ENCODE measurements at places on chromosomes 4 and X. TPM values are rescaled to one million over a fixed set of nuclear protein-coding genes. Genes with fewer than 3 reads are reported as not detected.

GRCh38 chrX:110173192-110174175 lies 144.4 kb downstream of the AMMECR1 start:
- DNase-seq: no peak

GRCh38 chr4:123503698-123504363 lies 107.2 kb downstream of the SPRY1 start:
- DNase-seq: no peak

Gene SSX2B
- total RNA-seq: not detected

Gene SLC9B2
- total RNA-seq: 2.9 TPM

Gene SYTL5
- total RNA-seq: 5.4 TPM

Gene TCP11X2
- not detected for total RNA-seq

Gene DUSP21
- not detected for total RNA-seq
